Midbrain (tissue), 1 donor: ENCODE measurements at places on chromosomes 6 and 20.

GRCh38 chr6:45686841-45687569 lies 309.3 kb upstream of the SUPT3H start:
- no peak for DNase-seq

DNA sequence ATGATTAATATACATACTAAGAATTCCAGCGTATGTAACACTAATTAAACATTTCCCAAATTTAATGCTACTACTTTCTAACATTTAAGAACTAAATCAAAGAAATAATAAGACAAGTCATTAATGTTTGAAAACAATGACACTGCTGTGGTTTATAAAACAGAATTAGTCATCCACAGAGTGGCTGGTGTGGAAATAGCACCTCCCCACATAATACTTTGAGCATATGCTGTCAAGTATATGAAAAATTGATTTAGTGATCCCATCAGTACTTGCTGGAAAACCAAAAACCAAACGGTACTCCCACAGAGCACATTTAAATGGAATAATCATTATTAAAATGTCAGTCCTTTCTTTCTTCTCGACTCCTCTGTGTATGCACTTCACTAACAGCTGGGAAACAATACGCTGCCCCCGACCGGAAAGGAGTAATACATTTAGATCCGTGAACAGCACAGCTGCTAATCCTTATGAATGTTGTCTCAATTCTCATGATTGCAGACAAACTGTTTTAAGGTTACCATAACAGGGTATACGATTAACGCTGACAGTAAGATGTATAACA lies 78.4 kb downstream of the PREP start:
- DNase-seq = no peak

DNA sequence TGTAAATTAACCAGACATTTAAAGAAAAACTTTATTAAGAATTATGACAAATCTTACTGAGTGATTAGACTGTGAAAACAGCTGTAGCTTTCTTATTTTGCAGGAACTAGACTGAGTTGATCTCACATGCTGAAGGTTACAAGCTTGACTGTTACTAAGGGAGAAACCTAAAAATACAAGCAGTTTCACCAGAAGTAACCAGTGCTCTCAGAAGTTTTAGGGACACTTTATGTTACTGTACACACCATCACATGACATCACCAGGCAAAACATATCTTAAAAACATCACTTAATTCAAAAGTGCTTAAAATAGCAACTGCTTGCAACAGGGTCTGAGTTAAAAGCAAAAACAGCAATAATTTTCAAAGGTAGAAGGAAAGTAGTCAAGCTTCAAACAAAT lies 5.4 kb downstream of the FBXO30 start:
- no peak for DNase-seq

DNA sequence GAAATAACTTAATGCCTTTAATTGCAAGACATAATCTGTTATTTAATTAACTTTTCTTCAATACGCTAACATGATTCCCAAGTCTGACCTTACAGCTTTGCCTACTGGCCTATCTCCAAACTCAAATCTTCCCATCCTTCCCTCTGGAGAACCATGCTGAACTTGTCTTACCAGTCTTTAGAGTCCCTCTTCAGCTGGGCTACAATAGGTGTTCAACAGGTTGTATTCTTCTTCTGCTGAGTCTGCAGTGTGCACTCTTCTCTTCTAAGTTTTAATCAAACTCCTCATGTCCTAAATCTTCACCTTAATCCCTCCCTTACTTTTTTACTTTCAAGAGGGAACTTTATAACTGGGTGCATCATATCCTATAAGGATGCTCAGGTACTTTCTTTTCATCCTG lies 75.5 kb upstream of the TINAG start:
- no peak for DNase-seq
